Fibroblast of skin of back (primary cell): ENCODE measurements at places on chromosomes 11 and 22.

DNA sequence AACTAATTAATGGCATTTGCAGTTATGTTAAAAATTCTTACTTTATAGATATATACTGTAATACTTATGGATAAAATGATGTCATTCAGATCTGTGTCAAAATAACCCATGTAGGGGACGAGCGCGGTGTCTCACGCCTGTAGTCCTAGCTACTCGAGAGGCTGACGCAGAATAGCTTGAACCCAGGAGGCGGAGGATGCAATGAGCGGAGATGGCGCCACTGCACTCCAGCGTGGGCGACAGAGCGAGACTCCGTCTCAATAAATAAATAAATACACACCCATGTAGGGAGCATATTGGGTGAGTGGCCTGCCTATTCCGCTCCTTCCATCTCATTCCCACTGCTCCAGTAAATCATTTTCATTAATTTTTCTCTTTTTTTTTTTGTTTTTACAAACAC is 7.1 kb downstream of the SNU13 start:
- DNase-seq, result no peak

GRCh38 chr22:48637231-48637630 is 1190.4 kb downstream of the BRD1 start:
- no peak for DNase-seq

- peak; percentile 25 for DNase-seq
Observed at GRCh38 chr22:22770280-22770871, 117.2 kb upstream of the IGLL5 start.

GRCh38 chr22:35721960-35722359 is 4.3 kb downstream of the APOL5 start:
- DNase-seq, result no peak

DNA sequence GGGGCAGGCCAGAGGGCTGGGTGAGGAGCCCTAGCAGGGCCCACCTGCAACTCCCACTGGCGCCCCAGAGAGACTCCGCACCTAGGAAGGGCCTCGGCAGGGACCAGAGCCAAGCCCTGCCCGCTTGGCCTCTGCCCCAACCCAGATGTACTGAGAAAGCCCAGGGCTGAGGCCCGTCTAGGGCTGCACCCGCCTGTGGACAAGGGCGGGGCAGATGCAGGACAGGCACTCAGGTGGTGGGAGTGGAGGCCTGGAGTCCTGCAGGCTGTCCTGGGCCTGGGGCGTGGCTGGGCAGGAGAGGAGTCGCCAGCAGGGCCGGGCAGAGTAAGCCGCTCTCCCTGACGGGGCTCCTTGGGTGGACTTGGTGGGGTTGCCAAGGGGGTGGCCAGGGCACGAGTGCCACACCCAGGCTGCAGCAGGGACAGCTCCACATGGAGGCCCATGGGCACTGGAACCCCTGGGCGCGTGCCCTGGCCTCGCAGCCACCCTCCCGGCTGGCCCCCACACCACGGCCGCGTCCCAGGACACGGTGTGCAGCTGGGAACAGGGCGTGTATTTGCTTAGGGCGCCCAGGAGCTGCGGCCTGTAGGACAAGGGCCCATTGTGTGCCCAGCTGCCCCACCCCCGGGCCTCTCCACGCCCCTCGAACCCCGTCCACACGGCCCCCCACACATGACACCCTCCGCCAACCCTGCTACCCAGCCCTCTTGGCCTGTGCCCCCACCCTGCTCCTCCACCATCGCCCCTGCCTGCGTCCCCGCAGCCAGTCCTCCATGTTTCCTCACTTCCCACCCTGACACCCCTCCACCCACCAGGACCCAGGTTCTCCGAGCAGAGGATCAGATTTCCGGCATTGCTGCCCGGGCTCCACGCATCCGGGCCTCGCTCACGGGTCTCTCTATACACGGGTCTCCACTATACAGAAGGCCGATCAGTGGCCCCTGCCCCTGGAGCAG is 11.3 kb upstream of the PIM3 start:
- DNase-seq, result no peak

- DNase-seq, result no peak
Observed at GRCh38 chr22:49850021-49850911, 3.4 kb upstream of the ZBED4 start.

GRCh38 chr11:66100272-66101065 is 30.4 kb downstream of the PACS1 start:
- no peak for DNase-seq

- no peak for DNase-seq
Observed at GRCh38 chr11:2903672-2904011, 18.1 kb upstream of the CDKN1C start.

GRCh38 chr11:14422052-14422813 is 63.2 kb upstream of the RRAS2 start:
- DNase-seq, result peak; percentile 100

GRCh38 chr11:28146123-28146751 is 38.0 kb downstream of the METTL15 start:
- DNase-seq, result peak; percentile 86

GRCh38 chr11:58928107-58928499 is 11.2 kb upstream of the GLYATL1 start:
- no peak for DNase-seq

DNA sequence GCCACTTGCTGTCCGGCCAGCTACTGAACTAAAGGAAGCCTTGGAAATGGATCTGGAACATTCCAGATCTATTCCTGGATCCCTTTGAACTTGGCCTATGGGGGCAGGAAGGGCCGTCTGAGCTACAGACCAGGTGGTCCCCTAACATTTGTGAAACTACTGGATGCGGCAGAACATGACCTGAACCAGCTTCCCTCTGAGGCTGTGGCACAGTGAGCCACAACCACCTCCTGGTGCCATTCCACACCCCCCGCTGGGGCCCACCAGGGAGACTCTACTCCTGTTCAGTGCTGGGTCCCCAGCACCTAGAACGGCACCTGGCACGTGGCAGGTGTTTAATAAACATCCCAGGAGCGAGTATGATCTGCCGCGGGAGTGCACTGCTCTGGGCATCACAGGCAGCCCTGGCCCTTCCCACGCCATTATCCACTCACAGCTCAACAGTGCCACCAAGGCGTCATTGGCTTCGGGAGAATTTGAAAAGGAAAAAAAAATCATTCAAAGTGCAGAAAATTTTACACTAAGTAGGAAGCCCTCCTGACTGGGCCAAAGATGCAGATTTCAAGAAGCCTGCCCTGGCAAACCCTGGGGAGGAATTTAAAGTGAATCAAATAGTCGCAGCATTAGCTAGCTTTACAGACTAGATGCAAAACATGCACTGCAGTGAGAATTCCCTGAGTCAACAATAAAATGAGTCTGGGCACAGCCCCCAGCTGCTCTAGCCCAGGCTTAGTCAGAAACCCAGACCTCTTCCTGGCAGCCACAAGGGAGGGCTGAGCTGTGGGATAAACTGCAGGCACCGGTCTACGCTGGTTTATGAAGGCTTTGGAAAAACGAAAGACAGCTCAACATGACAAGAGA is 14.3 kb upstream of the EFCAB6 start:
- DNase-seq, result peak; percentile 83

DNA sequence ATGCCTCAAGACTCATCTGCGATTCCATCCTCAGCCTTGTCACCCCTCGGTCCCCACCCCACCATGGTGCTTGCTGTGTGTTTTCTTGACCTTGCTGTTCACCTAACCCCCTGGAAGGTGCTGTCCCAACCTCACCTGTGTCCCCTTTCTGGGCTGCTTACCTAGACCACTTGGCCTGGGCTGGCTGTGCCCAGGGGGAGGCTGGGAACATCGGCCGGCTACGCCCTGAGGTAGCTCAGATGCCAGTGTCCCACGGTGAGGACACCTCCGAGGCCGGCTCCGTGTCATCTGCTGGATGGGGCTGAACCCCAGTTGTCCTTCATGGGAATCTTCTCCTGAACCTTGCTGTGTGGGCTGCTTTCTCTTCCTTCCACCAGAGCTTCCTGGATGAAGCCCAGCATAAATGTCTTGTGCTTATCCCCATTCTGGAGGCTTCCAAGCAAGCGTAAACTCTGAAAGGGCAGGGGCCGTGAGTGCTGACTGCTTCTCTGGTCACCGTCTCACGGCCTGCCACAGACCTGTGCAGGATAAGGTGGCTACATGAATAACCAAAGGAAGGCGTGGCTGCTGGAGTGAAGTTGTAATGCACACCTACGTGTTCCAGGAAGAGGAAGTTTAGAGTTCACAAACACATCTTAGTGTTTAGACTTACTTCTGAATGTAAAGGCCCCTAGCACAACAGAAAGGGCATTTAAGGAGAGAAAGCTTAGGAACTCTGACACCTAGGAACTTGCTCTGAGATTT is 724.3 kb downstream of the TBC1D22A start:
- DNase-seq, result no peak

- peak; percentile 88 for DNase-seq
Observed at GRCh38 chr11:131760091-131761061, 390.0 kb downstream of the NTM start.

DNA sequence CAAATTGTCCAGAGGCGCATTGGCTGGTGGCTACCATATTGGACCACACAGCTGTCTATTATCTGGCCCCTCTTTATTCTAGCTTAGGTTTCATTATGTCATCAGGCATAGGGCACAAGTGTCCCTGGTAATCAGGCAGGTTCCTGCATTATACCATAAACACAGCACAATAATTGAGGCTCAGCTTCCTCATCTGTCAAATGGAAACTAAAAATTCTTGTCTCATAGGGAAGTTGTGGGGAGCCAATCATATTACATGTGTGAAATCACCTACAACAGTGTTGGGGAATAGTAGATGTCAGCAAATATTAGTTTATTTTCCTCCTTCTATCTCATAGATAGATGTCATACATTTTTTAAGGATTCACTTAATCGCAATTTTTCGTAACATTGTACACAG is 231.0 kb upstream of the SORL1-AS1 start:
- no peak for DNase-seq

DNA sequence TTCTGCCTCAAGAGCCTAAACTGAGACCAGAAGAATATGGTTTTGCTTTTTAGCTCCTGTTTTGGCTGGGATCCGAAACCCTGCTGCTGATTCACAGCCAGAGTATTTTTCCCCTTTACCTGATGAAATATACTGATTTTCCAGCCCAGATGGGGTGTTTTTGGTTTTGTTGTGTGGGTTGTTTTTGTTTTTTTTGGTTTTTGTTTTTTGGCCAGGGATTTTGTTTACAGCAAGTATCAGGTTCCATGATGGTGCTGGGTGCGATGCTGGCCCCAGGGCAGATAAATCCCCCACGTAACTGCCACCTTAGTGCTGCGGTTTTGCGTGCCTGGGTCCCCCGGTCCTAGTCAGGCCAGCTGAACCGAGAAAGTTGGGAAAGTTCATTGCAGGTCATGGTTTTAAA is 103.7 kb downstream of the ZBTB16 start:
- DNase-seq, result no peak

DNA sequence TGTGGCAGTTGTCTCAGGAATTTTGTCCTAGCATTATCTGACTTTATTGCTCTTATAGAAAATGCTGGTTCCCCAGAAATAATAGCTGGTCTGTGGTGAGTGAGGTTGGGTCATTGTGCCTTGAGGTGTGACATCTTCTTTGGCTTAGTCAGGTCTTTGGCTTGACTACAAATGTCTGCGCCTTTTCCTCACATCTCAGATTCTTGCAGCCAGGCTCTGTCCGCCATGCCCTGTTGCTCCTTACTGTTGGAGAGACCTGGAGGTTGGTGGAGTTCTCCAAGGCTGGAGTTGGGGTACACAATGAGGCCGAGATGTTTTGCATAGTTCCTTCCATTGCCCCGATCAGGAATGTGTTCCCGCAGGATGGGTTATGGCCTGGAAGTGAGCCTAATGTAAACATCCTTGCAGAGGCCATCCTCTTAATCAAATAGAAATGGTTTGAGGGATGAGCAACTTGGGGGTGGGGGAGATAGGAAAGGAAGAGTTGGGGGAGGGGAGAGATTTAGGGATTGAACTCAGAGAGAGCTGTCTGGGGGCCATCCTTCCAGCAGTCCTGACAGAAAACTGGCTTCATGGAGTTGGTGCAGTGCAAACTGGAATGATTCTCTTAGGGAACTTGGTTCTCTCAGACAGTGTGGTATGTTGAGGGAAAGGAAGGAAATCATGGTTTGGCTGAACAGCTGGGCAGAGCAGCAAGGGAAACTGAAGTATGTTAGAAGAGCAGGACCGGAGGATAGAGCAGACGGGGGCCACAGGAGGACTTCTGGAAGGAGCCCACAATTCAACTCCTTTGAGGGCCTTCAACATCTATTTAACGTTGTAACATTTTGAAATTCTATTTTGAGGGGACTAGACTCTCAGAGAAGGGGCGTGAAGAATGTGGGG is 49.9 kb downstream of the ZBTB16 start:
- DNase-seq, result no peak

- peak; percentile 100 for DNase-seq
Observed at GRCh38 chr11:122197066-122197987, 81.3 kb upstream of the BLID start.

- DNase-seq, result no peak
Observed at GRCh38 chr11:2711161-2711560, 11.4 kb upstream of the KCNQ1OT1 start.

GRCh38 chr11:12410006-12410728 is 32.8 kb downstream of the PARVA start:
- peak; percentile 94 for DNase-seq

- DNase-seq, result no peak
Observed at GRCh38 chr11:45171550-45171949, 25.1 kb downstream of the PRDM11 start.

GRCh38 chr22:21703684-21704316 is 31.8 kb downstream of the YPEL1 start:
- no peak for DNase-seq

GRCh38 chr11:87722756-87723565 is 452.3 kb downstream of the RAB38 start:
- DNase-seq, result peak; percentile 35

GRCh38 chr22:38943201-38943600 is 14.2 kb upstream of the APOBEC3A start:
- no peak for DNase-seq
